H4 (cell line): ENCODE measurements at places on chromosomes 2 and 18.

DNA sequence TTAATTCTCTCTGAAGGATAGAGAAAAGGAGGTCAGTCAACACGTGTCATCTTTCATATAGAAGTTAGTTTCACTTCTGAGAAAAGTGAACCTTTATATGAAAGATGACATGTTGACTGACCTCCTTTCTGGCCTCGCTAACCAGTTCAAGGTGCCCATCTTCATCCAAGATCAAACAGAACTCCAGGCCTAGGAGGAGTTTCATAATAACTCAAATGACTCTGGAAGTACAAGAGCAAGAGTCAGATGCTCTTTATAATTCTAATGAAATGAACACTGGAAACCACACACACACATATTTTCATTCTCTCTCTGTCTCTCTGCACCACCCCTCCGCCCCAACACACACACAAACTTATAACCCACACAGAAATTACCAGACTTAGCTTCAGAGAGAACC is 16.3 kb downstream of the ANKRD44 start:
- no peak for DNase-seq

DNA sequence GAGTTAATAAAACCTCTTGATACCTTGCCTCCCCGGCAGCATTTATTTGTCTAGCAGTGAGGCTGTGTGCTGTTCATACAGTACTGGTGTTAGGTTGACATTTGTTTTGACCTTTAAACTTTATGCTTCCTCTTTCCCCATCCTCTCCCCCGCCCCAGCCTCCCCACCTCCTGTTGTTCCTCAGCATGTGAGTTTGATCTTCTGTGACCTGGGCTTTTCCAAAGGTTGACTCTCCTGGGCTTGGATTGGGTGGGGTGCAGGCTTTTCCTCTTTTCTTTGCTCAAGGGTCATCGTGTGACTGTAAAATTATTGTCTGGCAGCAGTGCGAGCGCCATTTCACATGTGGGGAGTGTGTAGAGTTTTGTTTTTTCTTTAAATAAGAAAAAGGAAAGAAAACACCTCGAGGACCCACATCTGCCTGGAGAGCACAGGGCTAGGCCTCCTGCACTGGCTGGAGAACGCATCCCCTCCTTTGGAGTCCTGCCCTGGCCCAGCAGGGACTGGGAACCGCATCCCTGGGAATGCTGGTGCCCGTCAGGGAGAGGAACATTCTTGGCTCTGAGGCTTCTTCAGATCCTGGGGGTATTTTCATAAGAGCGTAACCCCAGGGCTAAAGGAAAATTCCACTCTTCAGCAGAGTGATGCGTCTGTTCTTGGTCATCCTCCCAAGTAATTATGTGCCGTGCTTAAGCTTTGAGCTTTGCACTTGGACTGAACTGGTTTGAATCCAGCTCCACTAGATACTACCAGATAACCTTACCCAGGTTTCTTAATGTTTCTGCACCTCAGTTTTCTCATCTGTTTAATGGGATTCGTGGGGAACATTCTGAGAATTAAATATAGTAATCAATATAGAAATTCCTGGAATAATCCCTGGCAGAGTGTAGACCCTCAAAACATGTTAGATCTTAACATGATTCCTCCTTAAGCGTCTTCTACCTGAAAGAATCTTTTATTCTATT is 91.5 kb downstream of the SETBP1 start:
- DNase-seq: no peak

GRCh38 chr2:230915319-230915718 is 9.7 kb downstream of the GPR55 start:
- no peak for DNase-seq

DNA sequence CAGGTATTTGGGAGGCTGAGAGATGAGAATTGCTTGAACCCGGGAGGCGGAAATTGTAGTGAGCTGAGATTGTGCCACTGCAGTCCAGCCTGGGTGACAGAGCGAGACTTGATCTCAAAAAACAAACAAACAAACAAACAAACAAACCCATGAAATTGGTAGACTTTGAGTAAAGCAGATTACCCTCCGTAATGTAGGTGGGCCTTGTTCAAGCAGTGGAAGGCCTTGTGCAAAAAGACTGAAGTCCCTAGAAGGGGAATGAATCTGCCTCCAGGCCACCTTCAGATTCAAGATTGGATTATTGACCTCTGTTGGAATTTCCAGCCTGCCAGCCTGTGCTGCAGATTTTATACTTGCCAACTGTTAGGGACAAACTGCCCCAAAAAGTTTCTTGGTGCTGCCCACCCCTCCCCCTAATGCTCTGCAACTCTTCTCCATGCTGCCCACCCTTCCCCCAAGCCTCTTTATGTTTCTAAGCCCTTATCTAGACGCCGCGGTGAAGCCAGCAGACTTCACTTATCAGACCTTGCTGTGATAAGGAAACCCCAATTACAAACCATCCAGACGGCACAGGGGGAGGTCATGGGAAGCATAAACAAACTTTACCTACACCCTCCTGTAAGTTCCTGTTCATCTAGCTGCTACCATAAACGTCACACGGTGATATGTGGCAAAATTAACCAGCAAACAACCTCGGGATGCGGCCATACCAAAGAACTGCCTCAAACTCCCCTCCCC is 17.0 kb downstream of the CYP27A1 start:
- no peak for DNase-seq

GRCh38 chr2:198441246-198441645 is 636.9 kb downstream of the PLCL1 start:
- no peak for DNase-seq

- no peak for DNase-seq
Measured at GRCh38 chr2:33583194-33583938, 15.7 kb downstream of the FAM98A start.

DNA sequence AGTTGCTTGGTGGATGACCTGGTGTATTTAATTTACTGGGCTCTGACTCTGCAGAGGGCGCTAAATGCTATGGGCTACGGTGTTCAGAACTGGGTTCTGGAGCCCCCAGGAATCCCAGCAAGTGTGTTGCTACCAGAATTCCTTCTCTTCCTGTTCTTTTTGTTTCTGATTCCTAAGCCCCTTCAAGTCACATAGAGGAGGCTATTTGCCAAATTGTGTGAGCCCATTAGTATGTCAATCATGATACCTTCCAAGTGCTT is 358.2 kb upstream of the SPRED2 start:
- no peak for DNase-seq

GRCh38 chr2:28445448-28446258 is 50.2 kb upstream of the PLB1 start:
- DNase-seq: peak; percentile 71

DNA sequence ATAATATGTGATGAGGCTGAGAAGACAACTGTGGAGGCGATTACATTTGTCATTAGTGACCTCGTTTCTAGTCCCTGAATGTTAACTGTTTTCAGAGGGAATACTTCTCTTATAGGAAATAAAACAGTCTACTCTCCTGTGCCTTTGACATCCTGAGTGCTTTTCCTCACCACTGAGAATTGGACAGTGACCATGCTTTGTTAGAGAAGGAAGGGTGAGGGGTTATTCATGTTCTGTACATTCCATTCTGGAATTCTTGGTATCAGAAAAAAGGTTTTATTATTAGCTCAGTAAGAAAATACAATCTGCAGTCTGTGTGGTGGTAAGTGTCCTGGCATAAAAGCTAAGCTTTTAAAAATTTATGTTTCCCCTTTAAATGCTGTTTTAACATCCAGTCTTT is 58.8 kb downstream of the PARD3B start:
- no peak for DNase-seq

DNA sequence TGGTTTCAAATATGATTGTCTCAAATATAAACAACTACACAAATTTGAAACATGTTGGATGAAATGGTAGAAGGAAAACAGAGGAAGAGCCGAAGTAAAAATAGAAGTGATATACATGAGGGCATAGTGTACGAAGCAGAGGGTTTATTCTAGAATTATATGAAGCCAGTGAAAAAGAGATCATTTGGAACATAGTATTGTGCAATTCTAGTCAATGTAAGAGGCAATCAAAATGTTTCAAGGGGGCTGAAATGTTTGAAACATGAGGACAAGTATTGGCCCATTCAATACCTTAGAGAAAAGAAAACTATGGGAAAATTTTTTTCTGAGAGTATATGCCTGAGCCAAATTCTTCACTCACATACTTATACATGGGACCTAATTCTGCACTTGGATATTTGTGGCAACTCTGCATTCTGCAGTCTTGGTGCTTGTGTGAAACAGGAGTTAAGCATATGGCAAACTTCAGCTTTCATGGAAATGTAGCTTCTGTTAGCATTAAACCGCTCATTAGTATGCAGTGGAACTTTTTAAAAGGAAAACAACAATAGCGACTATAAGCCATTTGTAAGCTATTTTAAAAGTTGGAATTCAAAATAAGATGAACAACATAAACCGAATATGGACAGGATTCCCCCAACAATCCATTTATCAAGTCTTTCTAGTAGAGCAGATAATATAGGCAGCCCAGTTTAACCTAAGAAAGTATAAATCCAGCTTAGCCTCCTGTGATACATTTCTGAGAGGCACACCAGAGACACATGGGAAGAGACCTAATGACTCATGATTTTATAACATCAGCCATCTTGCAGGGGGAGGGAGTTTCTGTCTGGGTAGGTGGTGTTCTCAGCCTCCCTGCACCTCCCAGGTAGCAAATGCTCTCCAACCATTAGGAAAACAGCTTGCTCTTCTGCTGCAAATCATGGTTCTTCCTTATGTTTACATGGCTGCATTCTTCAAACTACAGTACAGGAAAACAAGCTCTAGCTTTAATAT is 197.8 kb downstream of the PAX3 start:
- DNase-seq: no peak

DNA sequence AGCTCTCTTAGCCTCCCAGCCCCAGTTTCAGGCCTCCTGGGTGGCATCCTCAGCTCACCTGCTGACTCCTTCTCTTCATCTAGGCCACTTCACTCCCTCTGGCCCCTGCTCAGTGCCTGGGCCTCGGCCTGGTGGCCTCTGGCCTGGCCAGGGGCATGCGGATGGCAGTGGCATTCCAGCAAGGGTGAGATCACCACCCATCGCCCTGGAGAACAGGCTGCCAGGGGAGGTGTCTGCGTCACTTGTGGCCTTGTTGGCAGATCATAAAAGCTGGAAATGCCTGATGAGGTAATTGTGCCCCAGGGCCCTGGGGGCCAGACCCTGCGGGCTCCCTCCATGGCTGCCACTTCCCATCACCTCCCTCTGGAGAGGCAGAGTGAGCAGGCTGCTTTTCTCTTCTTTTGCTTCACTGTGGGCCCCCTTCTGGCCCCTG is 72.5 kb upstream of the SMAD2 start:
- peak; percentile 95 for DNase-seq

DNA sequence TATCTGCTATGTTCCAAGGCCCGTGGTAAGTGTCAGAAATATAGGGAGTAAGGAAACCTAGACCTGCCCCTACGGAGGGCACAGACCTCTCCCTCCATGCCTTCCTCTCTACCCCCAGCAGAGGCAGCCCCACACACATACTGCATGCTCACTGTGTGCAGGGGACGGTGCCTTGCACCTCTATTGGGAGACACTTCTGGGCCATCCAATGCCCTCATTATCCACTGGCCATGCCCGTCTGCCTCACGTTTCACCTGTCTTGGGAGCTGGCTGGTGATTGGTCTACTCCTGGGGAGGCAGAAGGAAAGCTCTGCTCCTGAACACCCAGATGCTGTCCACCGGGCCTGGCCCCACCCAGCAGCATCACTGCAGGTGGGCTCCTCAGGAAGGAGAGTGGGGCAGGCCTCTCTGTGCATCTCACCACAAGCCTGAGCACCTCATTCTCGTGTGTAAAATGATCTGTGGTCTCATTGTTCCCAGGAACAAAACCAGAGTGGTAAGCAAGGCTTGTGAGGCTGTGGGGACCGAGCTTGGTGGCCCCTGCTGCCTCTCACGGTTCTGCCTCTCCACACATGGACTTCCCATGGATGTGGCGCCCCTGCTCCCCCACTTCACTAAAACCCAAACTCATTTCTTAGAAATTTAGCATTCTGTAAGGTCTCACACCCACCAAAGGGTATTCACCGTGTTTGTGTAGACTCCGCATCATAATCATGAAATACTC is 312.5 kb upstream of the HS6ST1 start:
- DNase-seq: no peak

DNA sequence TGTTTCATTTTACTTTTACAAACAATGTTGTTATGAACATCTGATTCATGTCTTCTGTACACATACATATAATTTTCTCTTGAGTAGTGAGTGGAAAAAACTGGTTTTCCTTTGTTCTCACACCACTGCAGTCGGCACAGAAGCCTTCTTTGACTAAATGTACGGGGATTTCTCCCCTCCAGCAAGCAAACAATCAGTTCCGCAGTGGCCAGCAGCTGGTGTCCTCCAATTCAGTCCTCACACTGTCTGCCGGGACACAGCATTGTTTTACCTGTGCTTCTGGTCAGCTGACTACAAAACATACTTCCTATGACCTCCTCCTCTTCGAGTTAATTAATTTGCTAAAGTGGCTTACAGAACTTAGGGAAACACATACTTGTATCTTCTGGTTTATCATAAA is 202.8 kb downstream of the WDR7 start:
- DNase-seq: no peak

DNA sequence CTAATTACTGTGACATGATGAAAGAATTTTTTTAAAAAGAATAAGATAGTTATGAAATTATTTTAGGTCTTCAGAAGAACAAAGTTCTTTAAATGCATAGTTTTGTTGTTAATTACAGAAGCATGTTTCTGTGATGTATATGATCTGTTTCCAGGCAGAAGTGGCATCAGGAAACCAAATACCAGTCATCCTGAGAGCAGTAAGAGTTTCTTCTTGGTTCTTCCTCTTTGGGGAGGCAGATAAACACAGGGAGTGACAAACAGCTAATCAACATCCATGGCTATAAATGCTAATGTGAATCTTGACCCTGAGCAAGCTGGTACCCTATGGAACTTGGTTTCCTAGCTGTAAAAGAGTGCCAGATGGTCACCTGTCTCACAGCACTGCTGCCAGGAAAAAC is 29.2 kb downstream of the WIPF1 start:
- no peak for DNase-seq

GRCh38 chr18:28134774-28135173 is 42.2 kb downstream of the CDH2 start:
- no peak for DNase-seq

GRCh38 chr2:31863867-31864266 is 146.9 kb downstream of the MEMO1 start:
- no peak for DNase-seq

GRCh38 chr2:155692106-155692505 is 640.4 kb downstream of the NR4A2 start:
- no peak for DNase-seq

DNA sequence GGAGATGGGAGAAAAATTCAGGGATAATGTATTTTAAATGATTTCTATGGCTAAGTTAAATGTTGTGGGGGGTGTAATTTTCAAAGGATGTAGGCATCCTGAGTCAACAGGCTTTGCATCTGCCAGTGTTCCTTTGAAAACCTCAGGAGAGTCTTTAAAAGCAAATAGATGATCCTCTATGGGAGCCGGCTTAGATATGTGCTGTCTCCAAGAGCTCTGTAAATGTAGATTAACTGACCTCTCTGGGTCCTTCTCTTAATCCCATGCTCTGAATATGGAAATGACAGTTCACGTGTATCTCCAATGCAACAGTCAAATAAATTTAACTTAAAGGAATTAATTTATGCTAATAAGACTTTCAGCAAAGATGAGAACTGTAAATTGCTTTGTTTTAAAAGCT is 292.7 kb downstream of the ERBB4 start:
- no peak for DNase-seq
